Stimulated activated CD8-positive, alpha-beta memory T cell treated with anti-CD3 and anti-CD28 coated beads, Interleukin-4, amount 100 ng/mL, for 4 hours (primary cell): ENCODE measurements at places on chromosomes 12 and 14.

- no peak for DNase-seq
Observed at GRCh38 chr12:44287545-44287944, 451.7 kb downstream of the TMEM117 start.

GRCh38 chr14:94558842-94559241, 2.4 kb upstream of the SERPINA4 start:
- no peak for DNase-seq

- DNase-seq: no peak
Observed at GRCh38 chr14:103194256-103195045, 71.2 kb downstream of the TNFAIP2 start.

GRCh38 chr14:71290960-71291466, 383.8 kb downstream of the PCNX1 start:
- no peak for DNase-seq

DNA sequence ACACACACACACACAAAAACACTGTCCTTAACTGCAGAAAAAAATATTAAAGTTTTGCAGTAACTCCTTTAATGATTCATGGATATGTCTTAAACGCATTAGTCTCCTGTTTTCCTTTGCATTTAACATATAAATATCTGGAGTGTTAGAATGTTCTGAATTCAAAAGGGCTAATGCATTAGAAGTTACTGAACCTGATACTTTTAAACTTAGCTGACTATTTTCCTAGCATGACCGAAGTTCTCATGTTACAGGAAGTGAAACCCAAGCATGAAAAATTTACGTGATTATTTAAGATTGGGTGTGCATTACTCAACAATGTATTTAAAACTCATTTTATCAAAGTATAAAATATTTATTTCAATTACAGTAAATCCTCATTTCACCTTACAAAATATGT, 791.2 kb downstream of the FLRT2 start:
- no peak for DNase-seq

DNA sequence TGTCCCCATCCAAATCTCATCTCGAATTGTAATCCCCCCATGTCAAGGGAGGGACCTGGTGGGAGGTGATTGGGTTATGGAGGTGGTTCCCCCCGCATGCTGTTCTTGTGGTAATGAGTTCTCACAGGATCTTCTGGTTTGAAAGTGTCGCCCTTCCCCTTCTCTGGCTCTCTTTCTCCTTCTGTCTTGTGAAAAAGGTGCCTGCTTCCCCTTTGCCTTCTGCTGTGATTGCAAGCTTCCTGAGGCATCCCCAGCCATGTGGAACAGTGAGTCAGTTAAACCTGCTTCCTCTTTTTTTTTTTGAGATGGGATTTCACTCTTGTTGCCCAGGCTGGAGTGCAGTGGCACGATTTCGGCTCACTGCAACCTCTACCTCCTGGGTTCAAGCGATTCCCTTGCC, 104.0 kb downstream of the CCDC91 start:
- DNase-seq: no peak

DNA sequence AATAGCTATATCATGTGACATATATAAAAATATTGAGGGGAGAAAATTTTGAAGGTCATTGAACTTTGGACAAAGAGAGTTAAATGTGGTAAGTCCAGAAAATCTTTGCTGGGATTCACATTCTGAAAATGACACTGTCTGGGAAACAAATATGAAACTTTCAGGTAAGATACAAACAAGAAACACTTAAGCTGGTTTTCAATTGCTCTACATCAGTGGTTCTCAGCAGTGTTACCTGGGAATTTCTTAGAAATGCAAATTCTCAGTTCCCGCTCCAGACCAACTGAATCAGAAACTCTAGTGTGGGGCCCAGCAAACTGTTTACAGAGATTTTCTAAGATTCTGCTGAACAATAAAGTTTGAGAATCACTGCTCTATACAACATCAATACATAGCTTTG, 3.6 kb upstream of the CDK17 start:
- no peak for DNase-seq
